Aortic smooth muscle cell (primary cell): ENCODE measurements at places on chromosomes 5 and 9. TPM values are rescaled to one million over a fixed set of nuclear protein-coding genes. Genes with fewer than 3 reads are reported as not detected.

Gene CDC14B
- total RNA-seq: 22.1 and 33.7 TPM in 2 replicates

Gene STPG3
- total RNA-seq: not detected in 2 replicates

Gene CARD9
- 2.6 and 4.1 TPM in 2 replicates for total RNA-seq

Gene PCDHA5
- 0.06 TPM in 1 of 2 replicates, not detected in the other for total RNA-seq

Gene FABP6
- total RNA-seq: not detected in 2 replicates

Gene ASTN2
- total RNA-seq: 5.4 and 5.7 TPM in 2 replicates

Gene SYK
- total RNA-seq: under 0.01 TPM in 1 of 2 replicates, not detected in the other
